ENCODE measurements at places on chromosomes 7 and 10.

GRCh38 chr7:139775829-139776266, 1.9 kb downstream of the HIPK2 start:
- peak; percentile 68 for DNase-seq
- H3K27ac ChIP-seq, result peak overlapping the region; percentile 89
- H3K27me3 ChIP-seq, result peaks cover 5% of the 10 kb centered on the region

GRCh38 chr10:118020365-118020764, 26.4 kb downstream of the RAB11FIP2 start:
- no peaks in the 10 kb centered on the region for H3K27me3 ChIP-seq
- H3K36me3 ChIP-seq, result no peaks in the 10 kb centered on the region
- no peak overlapping the region for H3K27ac ChIP-seq
- no peak overlapping the region for H3K4me3 ChIP-seq

DNA sequence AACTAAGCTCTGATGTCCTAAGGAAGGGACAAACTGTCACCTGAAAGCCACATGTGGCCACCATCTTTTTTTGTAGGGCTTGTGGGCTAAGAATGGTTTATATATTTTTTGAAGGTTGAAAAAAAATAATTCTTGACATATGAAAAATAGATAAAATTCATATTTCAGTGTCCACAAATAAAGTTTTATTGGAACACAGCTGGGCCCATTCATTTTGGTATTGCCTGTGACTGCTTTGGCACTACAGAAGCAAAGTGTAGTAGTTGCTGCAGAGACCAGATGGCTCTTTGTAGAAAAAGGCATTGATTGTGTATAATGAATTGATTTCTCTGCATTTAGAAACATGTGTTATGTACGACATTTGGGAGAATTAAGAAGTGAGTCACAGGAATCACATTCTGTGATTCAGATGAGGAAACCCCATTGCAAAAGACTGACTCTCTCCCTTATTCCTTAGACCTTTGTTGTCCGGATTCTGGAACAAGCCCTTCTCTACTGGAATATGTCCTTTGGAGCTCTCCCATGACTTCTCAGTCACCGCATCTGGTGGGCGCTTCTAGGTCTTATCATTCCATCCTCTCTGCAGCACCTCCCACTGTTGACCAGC, 438.7 kb downstream of the LRMDA start:
- H3K4me3 ChIP-seq, result no peak overlapping the region
- no peak for DNase-seq
- H3K27ac ChIP-seq, result no peak overlapping the region
- no peaks in the 10 kb centered on the region for H3K4me1 ChIP-seq
- no peaks in the 10 kb centered on the region for H3K36me3 ChIP-seq

- no peaks in the 10 kb centered on the region for H3K27me3 ChIP-seq
- DNase-seq, result peak; percentile 78
- peak overlapping the region; percentile 69 for H3K27ac ChIP-seq
- peaks cover under 1% of the 10 kb centered on the region for H3K36me3 ChIP-seq
Observed at GRCh38 chr7:134083766-134084487, 43.2 kb upstream of the LRGUK start.

DNA sequence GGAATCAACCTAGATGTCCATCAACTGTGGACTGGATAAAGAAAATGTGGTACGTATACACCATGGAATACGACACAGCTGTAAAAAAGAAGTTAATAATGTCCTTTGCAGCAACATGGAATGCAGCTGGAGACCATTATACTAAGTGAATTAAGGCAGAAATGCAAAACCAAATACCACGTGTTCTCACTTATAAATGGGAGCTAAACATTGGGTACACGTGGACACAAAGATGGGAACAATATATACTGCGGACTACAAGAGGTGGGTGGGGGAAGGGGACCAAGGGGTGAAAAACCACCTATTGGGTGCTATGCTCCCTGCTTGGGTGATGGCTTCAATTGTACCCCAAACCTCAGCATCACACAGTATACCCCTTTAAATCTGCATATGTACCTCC, 385.5 kb downstream of the SORCS3 start:
- H3K4me3 ChIP-seq, result no peak overlapping the region
- H3K36me3 ChIP-seq, result no peaks in the 10 kb centered on the region
- H3K4me1 ChIP-seq, result no peaks in the 10 kb centered on the region
- DNase-seq, result no peak
- H3K27me3 ChIP-seq, result no peaks in the 10 kb centered on the region

DNA sequence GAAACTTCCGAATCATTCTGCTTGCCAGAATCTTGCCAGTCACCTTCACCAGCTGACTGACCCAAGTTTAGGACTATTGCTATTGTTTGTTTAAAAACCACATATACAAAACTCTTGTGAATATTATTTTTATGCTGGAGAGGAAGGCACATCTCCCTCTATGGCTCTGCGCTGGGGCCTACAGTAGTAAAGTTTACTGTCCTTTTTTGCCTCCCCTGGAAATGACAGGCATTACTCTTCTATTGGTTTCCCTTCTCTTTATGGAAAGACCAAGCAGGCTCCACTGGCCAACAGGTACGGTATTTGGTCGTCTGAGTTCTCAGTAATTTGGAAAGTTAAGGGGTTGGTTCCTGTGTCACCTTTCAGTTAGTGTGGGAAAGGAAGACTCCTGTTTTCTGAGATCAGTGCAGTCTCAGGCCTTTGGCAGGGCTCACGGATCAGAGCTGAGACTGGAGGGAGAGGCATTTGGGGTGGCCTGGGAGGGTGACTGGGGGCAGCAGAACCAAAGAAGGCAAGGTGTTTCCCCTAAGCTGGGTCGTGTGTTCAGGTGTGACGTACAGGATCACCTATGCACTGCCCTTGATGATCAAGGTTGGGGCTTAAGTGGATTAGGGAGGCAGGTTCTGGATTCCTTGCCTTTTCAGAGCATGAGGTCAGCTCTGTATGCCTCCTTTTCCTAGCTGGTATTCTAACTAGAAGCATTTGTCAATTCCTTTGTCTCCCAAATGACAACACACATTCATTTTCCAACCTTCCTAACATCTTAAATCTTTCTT, 16.0 kb upstream of the KIF5B start:
- H3K4me3 ChIP-seq, result no peak overlapping the region
- no peaks in the 10 kb centered on the region for H3K27me3 ChIP-seq
- H3K4me1 ChIP-seq, result no peaks in the 10 kb centered on the region
- no peak overlapping the region for H3K27ac ChIP-seq
- no peaks in the 10 kb centered on the region for H3K36me3 ChIP-seq

- peaks cover 33% of the 10 kb centered on the region for H3K36me3 ChIP-seq
- H3K27ac ChIP-seq, result no peak overlapping the region
- no peak for DNase-seq
- peaks cover 5% of the 10 kb centered on the region for H3K4me1 ChIP-seq
- H3K4me3 ChIP-seq, result no peak overlapping the region
- H3K27me3 ChIP-seq, result no peaks in the 10 kb centered on the region
Observed at GRCh38 chr7:106260136-106260561, 24.6 kb downstream of the NAMPT start.

DNA sequence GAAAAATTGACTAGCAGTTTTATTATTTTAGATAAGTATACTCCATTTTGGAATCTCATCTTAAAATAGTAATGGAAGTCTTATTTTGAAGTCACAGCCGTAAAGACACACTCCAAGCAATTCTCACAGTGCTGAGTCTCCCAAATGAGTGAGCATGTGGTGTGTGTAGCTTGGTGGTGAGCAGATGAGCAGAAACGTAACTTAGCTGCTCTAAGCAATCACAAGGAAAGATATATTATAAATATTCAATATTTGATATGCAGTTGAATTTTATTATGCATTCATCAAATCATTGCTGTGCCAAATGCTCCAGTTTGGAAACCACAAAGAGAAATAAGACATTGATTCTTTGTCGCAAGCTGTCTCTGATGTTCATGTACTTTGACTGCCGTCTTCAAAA, 61.2 kb downstream of the CSTF2T start:
- H3K27ac ChIP-seq, result no peak overlapping the region
- no peak overlapping the region for H3K4me3 ChIP-seq
- no peaks in the 10 kb centered on the region for H3K36me3 ChIP-seq
- no peak for DNase-seq
- H3K4me1 ChIP-seq, result no peaks in the 10 kb centered on the region

GRCh38 chr7:14687241-14687640, 215.3 kb downstream of the DGKB start:
- no peak overlapping the region for H3K27ac ChIP-seq
- no peak for DNase-seq
- H3K36me3 ChIP-seq, result no peaks in the 10 kb centered on the region
- H3K4me3 ChIP-seq, result no peak overlapping the region
- peaks cover 11% of the 10 kb centered on the region for H3K4me1 ChIP-seq
- H3K27me3 ChIP-seq, result no peaks in the 10 kb centered on the region

GRCh38 chr7:51577390-51577789, 260.8 kb upstream of the COBL start:
- H3K4me3 ChIP-seq, result no peak overlapping the region
- DNase-seq, result no peak
- no peaks in the 10 kb centered on the region for H3K27me3 ChIP-seq

DNA sequence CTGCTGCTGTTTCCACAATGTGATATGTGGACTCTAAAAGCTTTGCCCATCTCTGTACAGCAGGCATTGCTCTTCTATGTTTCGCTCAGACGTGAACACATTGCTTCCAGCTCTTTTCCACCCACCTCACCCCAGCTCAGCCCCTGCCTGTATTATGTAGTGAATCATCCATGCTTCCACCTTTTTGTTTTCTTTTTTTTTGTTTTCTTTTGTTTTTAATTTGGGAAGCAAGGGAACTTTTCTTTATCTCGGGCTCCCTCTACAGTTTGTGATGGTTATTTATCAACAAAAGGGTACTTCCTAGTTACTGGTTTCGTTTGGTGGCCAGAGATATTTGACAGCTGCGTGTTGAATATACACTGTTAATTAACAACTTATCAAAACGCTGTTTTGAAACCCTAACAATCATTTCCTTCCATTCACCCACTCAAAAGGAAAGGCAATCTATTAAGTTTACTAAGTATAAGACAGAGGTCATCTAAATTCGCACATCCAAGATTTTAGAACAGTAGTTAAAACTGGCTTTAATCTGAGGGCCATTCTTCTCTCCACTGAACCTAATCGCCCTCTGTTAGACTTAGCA, 127.9 kb upstream of the STK17A start:
- H3K4me1 ChIP-seq, result peaks cover 10% of the 10 kb centered on the region
- DNase-seq, result peak; percentile 49
- 0 out of 2 replicates have a peak overlapping the region, but pooled peaks have one; percentile 0 for H3K27ac ChIP-seq
- peaks cover 4% of the 10 kb centered on the region for H3K27me3 ChIP-seq
- H3K4me3 ChIP-seq, result peak overlapping the region; percentile 68
- H3K36me3 ChIP-seq, result no peaks in the 10 kb centered on the region

DNA sequence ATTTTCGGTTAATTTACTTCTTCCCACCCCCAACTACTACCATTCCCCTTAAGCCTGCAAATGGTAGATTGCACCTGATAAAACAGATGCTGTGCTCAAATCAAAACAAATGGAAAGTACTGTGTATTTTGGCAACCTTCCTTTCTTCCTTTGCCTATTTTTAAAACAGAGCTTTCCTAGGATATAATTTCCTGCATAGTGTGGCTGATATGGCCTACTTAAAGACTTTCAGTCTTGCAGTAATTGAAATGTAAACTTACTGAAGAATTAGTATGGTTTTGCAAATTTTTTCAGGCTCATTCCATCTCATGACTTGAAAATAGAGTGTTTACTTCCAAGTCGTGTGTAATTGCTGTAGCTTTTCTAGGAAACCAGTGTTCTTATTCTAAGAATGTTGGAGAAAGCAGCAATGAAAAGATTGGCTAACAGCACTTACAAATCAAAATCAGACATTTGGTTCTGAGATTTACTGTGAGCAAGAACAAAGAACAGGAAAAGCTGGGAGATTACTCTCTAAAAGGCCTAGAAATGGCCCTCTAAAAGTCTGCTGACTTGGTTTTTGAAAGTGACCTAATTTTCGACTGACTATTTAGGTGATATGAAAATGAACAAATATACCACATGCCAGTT, 52.0 kb downstream of the REEP3 start:
- DNase-seq, result peak; percentile 27
- H3K4me1 ChIP-seq, result peaks cover 29% of the 10 kb centered on the region
- peak overlapping the region; percentile 52 for H3K4me3 ChIP-seq

DNA sequence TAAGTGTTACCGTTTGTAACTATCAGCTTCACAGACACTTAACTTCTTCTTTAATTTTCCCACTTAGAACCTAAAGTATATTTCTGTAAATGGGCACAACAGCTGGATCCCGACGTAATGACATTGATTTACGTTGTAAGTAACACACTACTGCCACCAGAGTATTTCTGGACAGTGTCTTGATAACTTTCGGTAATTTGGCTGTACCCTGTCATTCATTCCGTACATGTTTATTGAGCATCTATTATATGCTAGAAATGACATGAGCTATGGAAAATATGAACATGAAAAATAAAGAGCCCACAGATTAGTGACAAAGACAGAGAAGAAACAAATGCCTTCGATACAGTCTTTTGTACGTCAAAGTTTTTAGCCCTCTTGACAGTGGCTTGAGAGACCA, 291.4 kb downstream of the CCDC3 start:
- H3K27me3 ChIP-seq, result peaks cover 5% of the 10 kb centered on the region
- DNase-seq, result no peak
- peak overlapping the region; percentile 69 for H3K4me3 ChIP-seq
- H3K4me1 ChIP-seq, result peaks cover 58% of the 10 kb centered on the region
- H3K27ac ChIP-seq, result peak overlapping the region; percentile 83

DNA sequence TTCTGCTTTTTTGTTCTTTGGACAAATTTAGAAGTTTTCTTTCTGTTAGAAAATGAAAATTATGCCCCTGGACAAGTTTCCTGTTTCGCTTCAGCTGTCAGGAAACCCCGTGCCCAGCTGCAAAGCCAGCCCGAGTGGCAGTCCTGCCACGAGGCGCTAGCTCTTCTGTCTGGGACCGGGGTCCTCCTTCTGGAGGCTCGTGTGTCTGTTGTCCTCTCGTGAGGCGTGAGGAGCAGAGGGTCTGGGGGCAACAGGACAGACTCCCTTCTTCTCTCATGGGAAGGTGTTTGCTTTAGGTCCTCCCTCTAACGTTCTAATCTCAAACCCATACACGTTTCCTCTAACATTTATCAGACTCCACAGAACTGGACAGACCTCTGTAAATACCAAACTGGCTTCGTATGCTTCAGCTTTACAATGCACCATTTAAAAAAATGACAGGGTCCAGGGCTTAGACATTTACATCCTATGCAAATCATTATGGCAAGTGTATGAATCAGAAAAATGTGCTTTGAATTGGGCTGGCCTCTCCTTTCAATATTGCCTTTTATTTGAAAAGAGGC, 184.5 kb upstream of the SHH start:
- no peaks in the 10 kb centered on the region for H3K27me3 ChIP-seq
- H3K27ac ChIP-seq, result no peak overlapping the region
- peaks cover 16% of the 10 kb centered on the region for H3K36me3 ChIP-seq
- DNase-seq, result no peak

DNA sequence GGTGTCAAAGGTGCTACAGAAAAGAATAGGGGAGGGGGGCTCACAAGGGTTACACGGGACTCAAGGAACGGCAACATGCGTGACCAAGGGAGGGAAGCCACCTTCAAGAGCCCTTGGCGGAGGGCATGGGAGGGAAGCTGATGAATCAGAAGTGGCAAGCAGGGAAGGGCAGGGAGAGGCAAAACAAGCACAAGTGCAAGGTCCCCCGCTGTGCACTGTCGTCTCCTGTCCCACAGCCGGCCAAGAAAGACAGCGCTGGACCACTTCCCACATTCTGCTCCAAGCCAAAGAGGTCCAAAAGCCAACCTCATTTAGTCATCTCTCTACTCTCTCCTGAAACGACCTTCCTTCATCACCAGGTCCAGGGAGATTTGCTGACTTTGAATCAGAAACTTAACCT, 102.7 kb downstream of the CALN1 start:
- peaks cover 1% of the 10 kb centered on the region for H3K27me3 ChIP-seq
- DNase-seq, result no peak
- H3K4me1 ChIP-seq, result no peaks in the 10 kb centered on the region
- H3K4me3 ChIP-seq, result no peak overlapping the region
